ENCODE measurements at places on chromosomes 3 and 15.

- no peak for DNase-seq
Measured at GRCh38 chr3:127203024-127203423, 10.1 kb downstream of the PRR23E start.

DNA sequence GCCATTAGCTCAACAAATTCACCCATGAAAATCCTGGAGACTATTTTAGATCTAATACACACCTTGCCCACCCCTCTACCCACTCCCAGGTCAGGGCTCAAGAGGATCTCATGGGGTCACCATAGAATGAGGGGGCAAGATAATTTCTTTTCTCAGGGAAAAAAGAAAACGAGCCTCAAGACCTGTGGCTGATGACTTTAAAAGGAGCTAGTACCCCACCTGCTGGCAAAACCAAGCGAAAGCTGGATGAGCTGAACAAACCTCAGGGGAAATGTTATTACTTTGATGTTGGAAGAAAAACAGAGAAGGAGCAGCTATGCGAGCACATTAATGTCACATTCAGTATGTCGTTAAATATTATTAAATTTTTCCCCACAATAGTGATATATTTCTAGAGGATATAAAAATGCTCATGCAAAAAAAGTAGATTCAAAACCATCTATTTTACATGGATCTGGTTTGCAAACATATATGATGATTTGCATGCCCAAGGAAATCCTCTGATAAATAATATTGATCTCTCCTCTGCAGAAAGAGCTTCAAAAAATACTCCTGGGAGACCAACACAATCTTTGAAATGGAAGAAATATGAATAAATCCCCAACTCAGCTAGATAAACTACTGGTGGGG lies 37.7 kb downstream of the PLD1 start:
- peak; percentile 66 for DNase-seq

DNA sequence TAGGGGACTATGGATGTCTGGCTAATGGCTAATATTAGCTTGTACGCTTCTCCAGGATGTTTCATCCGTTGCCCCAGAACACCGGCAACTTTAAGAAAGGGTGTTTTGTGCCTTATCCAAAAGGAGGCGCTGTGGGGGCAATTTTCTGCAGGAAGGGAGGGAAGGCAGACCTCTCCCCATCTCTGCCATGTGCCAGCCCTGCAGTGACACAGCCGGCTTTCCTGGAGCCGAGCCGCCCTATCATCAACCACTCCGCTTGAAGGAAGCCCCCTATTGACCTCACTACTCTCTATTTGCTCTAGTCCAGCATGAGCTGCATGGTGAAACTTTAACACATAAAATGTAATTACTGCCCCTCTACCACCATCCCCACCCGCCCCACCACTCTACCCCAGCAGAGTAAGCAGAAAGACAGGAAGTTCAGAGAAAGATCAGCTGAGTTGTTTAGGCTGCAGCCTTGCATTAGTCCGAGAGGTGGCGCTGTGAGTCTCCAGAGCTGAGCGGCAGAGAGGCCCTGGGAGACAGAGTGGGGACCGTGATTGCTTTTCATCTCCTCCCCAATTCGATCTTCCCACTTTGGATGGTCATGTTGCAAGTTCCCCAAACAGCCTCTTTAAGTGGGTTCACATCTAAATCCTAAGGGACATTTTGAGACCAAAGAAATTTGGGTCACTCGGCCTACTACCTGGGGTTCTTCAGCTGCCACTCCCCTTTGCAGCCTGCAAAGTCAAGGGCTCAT lies 24.5 kb upstream of the RAD18 start:
- peak; percentile 32 for DNase-seq

DNA sequence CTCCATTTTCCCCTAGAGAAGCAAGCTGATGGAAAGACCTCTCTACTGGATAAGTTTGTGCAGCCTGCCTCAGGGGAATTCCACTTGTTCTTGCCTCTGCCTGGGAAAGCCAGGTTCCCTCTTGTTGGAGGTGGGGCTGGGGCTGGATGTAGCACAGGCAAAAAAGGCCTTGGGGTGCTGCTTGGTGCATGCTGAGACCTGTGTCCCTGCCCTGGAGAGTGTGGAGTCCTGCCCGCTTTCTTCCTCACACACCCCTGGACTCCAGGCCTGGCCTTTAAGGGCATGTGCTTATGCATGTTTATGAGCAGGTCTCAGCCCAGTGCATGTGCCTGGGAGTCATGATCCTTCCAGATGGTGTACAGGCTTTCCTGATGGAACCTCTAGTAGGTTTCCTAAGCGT lies 23.5 kb upstream of the JMJD7 start:
- no peak for DNase-seq

DNA sequence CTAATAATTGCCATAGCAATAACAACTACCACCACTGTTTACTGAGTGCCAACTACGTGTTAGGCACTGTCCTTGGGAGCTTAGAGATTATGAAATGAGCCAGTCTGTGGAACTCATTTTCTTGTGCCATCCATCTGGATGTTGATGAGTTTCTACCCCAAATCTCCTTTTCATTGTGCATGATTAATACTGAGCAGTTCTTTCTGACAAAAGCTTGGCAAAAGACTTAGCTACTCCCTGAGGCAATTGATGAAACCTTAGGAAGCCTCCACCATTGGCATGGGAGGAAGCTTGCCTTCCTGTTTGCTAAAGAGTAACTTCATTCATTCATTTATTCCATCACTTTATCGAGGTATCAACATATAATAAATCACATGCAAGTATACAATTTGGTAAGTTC lies 39.8 kb downstream of the PRICKLE2 start:
- DNase-seq: no peak

- DNase-seq: no peak
Measured at GRCh38 chr15:82660378-82660777, 13.2 kb upstream of the CPEB1 start.

DNA sequence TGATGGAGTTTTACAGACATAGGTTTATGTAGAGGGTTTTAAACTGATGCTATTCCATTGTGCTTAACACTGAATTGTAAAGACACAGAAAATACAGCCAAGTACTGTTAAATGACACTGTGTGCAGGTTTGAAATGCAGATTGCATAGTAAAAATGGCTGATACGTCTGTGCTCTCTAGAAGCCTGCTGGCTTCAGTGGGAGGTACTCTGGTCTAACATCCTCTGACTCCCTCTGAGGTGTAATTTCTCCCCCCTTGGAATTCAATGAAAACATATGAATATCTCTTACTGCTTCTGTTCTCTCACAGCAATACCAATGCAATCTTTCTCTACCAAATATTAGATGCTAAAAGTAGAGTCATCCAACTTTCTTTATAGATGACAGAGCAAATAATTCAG lies 176.6 kb downstream of the SLC9A9 start:
- no peak for DNase-seq

GRCh38 chr3:122602011-122602710 lies 24.7 kb downstream of the PARP15 start:
- DNase-seq: no peak

- DNase-seq: no peak
Measured at GRCh38 chr3:16122661-16123060, 51.8 kb upstream of the GALNT15 start.

- no peak for DNase-seq
Measured at GRCh38 chr3:17489139-17489538, 253.3 kb downstream of the TBC1D5 start.

GRCh38 chr15:44956388-44956787 lies at the start of gene TERB2:
TERB2 (plus strand) TSS chr15:44956687; CDS start chr15:44956719, 32 bp downstream.
- no peak for DNase-seq

DNA sequence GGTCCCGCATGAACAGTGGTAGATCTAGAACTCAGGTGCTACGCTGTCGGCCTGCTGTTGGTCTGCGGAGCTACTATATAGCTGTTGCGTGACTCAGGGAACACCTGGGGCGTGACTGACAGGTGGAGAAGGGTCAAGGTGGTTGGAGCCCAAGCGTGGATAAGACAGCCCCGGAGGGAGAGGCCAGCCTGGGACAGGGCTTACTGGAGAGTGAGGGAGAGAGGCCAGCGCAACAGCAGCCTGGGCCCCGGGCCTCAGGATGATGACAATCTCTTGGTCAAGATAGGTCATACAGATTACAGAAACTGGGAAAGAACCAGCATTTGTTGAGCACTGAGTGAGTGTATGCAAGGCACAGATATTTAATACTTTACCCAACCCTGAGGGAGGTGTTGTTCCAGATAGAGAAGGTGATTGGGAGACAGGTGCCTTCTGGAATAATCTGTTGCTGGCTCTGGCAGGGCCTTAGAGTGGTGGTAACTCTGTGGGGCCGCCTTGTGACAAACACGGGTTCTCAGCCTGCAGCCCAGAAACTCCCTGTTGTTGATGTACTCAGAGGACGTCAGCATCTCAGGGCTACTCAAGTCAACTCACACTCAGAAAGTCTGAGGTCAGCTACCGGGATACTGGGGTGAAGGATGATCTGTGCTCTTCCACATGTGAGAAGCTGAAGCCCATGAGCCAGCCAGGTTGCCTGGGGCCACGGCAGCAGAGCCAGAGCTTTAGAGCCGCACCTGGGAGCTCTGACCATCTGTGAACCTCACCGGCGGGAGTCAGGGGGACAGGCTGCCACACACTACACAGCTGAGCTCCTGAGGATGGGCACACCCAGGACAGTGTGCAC lies 265.4 kb upstream of the HES1 start:
- peak; percentile 63 for DNase-seq

- no peak for DNase-seq
Measured at GRCh38 chr3:136783708-136784191, 31.6 kb upstream of the STAG1 start.

GRCh38 chr15:68566377-68566954 lies 12.3 kb upstream of the CORO2B start:
- DNase-seq: no peak

DNA sequence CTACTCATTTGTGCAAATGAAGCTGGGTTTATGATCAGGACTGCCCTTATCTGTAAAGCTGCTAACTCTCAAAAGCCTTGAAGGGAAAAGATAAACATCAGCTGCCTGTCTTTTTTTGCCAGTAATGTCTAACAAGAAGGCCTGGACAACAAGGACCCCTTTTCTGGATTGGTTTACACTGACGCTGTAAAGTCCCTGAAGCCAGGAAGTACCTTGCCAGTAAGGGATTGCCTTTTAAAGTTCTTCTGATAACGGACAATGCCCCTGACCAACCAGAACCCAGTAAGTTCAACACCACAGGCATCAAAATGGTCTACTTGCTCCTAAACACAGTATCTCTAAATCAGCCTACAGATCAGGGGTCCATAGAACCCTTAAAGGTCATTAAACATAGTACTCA lies 178.0 kb downstream of the PCCB start:
- DNase-seq: no peak

GRCh38 chr15:37638691-37639090 lies 295.7 kb upstream of the TMCO5A start:
- no peak for DNase-seq

DNA sequence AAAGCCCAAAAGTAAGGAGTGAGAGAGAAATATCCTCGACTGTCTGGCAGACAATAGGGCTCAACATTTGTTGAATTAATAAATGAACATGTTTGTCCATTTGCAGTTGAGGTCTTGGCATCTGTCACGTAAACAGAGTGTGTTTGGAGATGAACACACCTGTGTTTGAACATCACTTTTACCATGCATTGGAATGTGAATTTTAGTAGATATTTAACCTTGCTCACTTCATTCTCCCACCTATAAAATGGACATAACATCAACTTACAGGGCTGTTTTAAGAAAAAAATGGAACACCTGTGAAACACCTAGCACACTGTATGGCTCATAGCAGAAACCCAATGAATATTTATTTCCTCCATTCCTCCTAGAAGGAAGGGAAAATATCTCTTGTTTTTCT lies 204.8 kb downstream of the KCNMB2 start:
- no peak for DNase-seq

GRCh38 chr3:46466871-46467403 lies 2.2 kb upstream of the LTF start:
- DNase-seq: no peak

- no peak for DNase-seq
Measured at GRCh38 chr3:188401244-188401993, 247.5 kb downstream of the LPP start.

- no peak for DNase-seq
Measured at GRCh38 chr3:37680401-37680800, 181.3 kb upstream of the CTDSPL start.

- DNase-seq: no peak
Measured at GRCh38 chr15:84898761-84899160, 14.3 kb downstream of the SLC28A1 start.

DNA sequence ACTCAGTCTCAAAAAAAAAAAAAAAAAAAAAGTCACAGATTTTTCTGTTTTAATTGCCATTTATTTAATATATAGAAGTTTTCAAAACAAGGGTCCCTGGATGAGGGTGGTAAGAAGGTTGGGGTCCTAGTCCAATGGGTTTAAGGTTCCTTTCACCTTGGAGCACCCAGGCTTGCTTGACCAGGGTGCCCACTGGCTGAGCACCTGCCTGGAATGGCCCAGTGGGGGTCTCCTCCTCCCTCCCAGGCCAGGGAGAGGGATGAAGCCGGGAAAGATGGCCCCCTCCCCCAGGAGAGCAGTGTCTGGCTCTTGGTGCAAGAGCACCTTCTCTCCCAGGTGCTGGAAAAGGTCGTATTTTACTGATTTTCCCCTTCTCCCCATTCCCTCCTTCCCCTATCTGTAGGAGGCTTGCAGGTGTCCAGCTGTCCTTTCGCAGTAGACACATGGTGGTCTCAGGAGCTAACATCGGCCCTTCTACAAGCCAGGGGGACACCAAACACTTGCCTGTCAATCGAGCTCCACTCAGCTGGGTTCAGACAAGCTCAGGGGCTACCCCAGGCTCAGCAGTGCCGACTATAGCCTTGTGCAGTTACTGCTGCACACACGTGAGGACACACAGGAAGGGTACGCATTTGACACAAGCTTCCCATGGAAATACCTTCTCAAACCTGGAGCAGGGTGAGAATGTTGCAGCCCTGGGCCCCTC lies 112.3 kb upstream of the KLF13 start:
- DNase-seq: peak; percentile 26

DNA sequence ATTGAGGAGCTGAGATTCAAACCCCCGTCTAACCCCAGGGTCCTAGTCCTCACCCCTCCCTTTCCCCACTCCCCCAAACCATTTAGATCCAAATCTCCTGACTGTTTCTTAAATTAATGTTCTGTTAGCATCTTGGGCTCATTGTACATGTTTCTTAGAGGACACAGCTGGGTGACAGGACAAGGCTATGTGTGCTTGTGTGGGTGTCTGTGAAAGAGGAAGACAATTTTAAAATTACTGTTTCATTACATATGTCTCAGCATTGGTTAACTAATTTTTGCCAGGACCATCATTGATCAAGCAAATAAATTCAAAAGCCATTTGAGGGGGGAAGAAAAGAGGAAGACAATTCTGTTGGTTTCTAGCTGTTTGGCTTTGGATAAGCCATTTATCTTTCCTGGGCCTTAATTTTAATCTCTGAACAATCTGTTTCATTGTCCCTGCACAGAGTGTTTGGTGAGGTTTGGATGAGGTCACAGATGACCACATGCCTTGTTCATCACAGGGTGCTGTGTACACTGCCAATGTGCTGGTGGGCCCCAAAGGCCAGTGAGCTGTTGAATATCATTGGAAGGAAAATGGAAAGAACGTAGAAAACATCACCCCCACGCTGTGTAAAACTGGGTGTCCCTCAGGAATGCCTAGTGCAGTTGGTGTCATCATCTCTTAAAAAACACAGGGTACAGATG lies 51.9 kb downstream of the RPLP1 start:
- DNase-seq: no peak

DNA sequence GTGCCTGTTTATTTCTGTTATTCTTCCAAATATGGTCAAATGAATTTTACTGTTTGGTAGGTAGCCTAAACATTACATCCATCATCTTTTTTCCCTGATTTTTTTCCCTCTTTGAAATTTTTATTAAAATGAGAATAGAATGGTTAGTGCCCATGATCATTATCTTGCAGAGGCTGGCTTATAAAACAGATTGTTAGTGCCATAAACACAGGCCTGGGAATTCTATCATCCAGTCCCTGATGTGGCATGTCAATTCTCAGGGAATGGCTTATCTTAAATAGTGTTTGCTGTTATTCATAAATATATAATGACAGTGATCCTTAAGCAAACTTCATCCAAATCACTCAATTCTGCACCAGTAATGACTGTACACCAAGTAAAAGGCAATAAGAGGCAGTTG lies 207.3 kb downstream of the TUSC7 start:
- no peak for DNase-seq

Data from SW480 (cell line).